Left ventricle myocardium inferior (tissue), 1 donor: ENCODE measurements at places on chromosomes 16 and 17. TPM values are rescaled to one million over a fixed set of nuclear protein-coding genes. Genes with fewer than 3 reads are reported as not detected.

GRCh38 chr17:55238931-55239297 lies 25.8 kb upstream of the HLF start:
- no peak for DNase-seq
- H3K4me1 ChIP-seq: peaks cover 20% of the 10 kb centered on the region
- H3K27me3 ChIP-seq: peaks cover 7% of the 10 kb centered on the region
- peak overlapping the region; percentile 67 for H3K4me3 ChIP-seq
- H3K36me3 ChIP-seq: no peaks in the 10 kb centered on the region

The IL21R gene
- 0.05 TPM for total RNA-seq

GRCh38 chr17:70654706-70655105 lies 485.4 kb downstream of the KCNJ2 start:
- no peak overlapping the region for H3K4me3 ChIP-seq
- H3K27me3 ChIP-seq: peaks cover 8% of the 10 kb centered on the region
- H3K4me1 ChIP-seq: no peaks in the 10 kb centered on the region
- no peak for DNase-seq
- no peaks in the 10 kb centered on the region for H3K36me3 ChIP-seq

- H3K4me3 ChIP-seq: peak overlapping the region; percentile 37
- no peaks in the 10 kb centered on the region for H3K36me3 ChIP-seq
- H3K4me1 ChIP-seq: peaks cover 45% of the 10 kb centered on the region
- no peaks in the 10 kb centered on the region for H3K27me3 ChIP-seq
- DNase-seq: peak; percentile 92
Observed at GRCh38 chr16:72938795-72939164, 109.1 kb downstream of the ZFHX3 start.

- H3K4me3 ChIP-seq: no peak overlapping the region
- H3K36me3 ChIP-seq: no peaks in the 10 kb centered on the region
- H3K27me3 ChIP-seq: no peaks in the 10 kb centered on the region
- H3K27ac ChIP-seq: no peak overlapping the region
- DNase-seq: no peak
Observed at GRCh38 chr16:17294856-17295255, 175.9 kb downstream of the XYLT1 start.

GRCh38 chr16:978403-978802 lies 3.2 kb upstream of the SOX8 start:
- H3K4me3 ChIP-seq: no peak overlapping the region
- no peaks in the 10 kb centered on the region for H3K36me3 ChIP-seq
- no peak overlapping the region for H3K27ac ChIP-seq
- H3K27me3 ChIP-seq: peaks cover 52% of the 10 kb centered on the region
- peaks cover 37% of the 10 kb centered on the region for H3K4me1 ChIP-seq

The ABCC12 gene
- not detected for total RNA-seq

DNA sequence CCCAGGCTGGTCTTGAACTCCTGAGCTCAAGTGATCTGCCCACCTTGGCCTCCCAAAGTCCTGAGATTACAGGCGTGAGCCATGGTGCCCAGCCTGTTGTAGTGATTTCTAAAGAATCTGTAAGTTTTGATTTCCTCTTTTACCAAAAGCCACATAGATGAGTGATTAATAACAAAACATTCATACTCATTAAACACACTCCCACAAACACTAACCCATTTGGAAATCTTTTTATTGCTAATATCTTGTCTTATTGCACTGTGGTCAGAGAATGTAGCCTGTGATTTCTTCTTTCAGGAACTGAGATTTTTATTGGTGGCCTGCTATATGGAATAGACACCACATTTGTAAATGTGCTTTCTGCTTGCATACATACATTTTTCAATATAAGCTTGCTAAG lies 31.6 kb downstream of the MYH10 start:
- H3K4me3 ChIP-seq: no peak overlapping the region
- no peak overlapping the region for H3K27ac ChIP-seq
- H3K36me3 ChIP-seq: no peaks in the 10 kb centered on the region
- H3K4me1 ChIP-seq: no peaks in the 10 kb centered on the region
- no peaks in the 10 kb centered on the region for H3K27me3 ChIP-seq

GRCh38 chr17:12659500-12659899 lies 6.2 kb upstream of the MYOCD start:
- no peak for DNase-seq
- H3K27ac ChIP-seq: no peak overlapping the region
- H3K4me1 ChIP-seq: no peaks in the 10 kb centered on the region
- no peak overlapping the region for H3K4me3 ChIP-seq
- peaks cover 18% of the 10 kb centered on the region for H3K27me3 ChIP-seq
- H3K36me3 ChIP-seq: no peaks in the 10 kb centered on the region

DNA sequence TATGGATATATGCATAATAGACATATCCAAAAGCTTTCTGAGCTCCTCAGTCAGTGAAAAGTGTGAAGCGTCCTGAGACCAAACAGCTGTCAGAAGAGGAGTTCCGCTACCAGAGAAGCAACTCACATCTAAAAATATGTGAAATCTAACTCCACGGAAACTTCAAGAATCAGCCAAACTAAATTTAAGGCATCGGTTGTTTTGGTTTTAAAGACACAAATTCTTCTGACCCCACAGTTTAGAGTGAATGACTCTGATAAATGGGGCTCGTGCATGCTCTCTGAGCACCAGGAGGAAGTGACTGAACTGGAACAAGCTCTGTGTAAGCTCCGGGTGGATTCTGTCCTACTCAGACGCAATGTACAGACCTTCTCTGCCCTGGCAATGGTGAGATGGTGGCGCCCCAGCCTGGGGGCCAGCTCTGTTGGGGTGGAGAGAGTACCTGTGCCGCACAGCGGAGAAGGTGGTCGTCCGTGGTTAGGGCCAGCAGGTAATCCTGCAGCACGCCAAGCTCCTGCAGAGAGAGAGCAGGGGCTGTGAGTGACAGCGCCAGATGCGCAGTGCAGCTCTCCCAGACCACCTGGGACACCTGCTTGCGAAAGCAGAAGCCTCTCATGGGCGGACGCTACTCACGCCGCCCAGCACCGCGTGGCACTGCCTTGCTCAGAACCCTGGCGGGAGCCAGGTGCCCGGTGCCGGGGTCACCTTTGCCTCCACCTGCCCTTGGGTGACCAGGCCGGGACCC lies 44.4 kb upstream of the ATP2A3 start:
- DNase-seq: no peak
- peaks cover 14% of the 10 kb centered on the region for H3K4me1 ChIP-seq
- H3K27me3 ChIP-seq: no peaks in the 10 kb centered on the region
- no peak overlapping the region for H3K4me3 ChIP-seq
- H3K27ac ChIP-seq: no peak overlapping the region

The SEPHS2 gene
- 29.8 TPM for total RNA-seq

GRCh38 chr17:83071966-83072562 lies 7.3 kb upstream of the METRNL start:
- no peak overlapping the region for H3K27ac ChIP-seq
- no peak overlapping the region for H3K4me3 ChIP-seq
- peaks cover 10% of the 10 kb centered on the region for H3K4me1 ChIP-seq
- no peak for DNase-seq
